ENCODE measurements at places on chromosomes 2 and 18.

GRCh38 chr2:224220586-224221255 lies 181.2 kb downstream of the FAM124B start:
- DNase-seq: no peak

- DNase-seq: no peak
These were observed 227.4 kb upstream of the MC4R start for GRCh38 chr18:60599995-60600394.

- no peak for DNase-seq
These were observed 58.6 kb downstream of the CERS6 start for GRCh38 chr2:168514692-168515091.

DNA sequence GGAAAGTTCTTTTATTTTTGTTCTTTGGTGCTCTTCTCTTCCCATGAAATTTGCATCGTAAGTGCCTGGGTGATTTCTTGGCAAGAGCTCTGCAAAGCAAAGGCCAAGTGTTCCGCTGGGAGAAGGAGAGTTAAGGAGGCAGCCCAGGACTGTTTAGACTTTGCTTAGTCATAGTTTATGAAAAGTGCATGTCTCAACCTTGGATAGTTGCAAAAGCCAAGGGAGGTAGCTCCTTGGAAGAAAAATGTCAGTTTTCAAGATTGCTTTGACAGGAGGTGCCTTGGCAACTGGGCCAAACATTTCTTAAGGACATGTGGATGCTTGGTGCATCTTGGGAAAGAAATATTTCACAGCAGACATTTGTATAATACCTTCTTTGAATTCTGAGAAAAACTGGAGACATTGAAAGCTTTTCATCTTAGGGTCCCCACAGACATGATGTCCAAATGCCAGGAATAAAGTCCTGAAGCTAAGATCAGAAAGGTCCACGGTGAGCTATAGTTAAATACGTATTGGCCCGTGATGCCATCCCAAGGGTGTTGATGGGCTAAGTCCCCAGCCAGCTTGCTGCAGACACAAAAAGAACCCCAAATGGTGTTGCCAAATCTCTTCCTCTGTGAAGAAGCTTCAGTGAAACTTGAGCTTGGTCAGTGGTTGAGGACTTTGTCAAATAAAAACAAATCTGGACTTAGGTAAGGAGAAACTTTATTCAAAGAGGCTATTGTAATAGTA lies 96.3 kb upstream of the THUMPD2 start:
- no peak for DNase-seq

DNA sequence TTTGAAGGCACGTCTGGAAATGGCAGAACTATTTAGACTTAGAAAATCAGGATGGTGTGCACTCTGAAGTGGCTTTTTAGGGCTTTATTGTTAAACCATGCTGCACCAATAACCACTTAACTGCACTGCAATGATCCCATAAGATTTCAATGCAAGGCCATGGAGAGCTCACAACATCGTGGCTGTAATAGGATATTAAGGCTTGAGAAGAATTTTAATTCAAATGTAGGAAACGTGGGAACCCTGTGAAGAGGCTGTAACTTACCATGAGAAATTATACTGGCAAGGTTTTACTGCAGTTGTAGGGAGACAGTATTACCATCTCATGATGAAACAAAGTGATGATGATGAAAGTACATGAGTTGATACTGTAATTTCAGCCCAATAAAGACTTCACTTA lies 242.5 kb downstream of the AFF3 start:
- no peak for DNase-seq

DNA sequence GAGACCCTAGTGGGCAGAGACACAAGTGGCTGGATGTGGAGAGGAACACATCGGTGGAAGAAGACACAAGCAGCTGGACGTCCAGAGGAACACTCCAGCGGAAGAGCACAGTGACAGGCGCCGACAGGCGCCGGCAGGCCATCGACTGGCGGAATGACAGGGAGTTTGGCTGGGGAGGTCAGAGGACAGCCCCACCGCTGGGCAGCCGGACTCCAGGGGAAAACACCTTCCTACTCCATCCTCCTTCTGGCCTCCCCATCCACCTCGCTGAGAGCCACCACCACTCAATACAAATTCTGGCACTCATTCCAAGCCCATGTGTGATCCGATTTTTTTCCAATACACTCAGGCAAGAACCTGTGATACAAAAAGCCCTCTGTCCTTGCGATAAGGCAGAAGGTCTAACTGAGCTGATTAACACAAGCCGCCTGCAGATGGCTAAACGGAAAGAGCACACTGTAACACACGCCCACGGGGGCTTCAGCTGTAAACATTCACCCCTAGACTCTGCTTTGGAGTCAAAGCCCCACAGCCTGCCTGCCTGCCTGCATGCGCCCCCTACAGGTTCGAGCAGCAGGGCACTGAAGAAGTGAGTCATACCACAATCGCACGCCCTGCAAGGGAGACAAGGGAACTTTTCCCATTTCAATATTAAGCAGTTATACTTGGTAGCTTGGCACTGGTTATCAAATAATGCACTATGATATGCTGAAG lies 50.2 kb upstream of the LRP1B start:
- no peak for DNase-seq

- DNase-seq: no peak
These were observed at the start of gene CHST9 for GRCh38 chr18:27185025-27185763. CHST9 (minus strand) TSS chr18:27185308; CDS start chr18:27142809, 42,499 bp downstream.

GRCh38 chr2:162330881-162331280 lies 12.4 kb upstream of the IFIH1 start:
- no peak for DNase-seq

Measured in activated CD8-positive, alpha-beta memory T cell treated with anti-CD3 and anti-CD28 coated beads for 4 hours (primary cell).